ENCODE measurements at places on chromosomes 5 and 9.

DNA sequence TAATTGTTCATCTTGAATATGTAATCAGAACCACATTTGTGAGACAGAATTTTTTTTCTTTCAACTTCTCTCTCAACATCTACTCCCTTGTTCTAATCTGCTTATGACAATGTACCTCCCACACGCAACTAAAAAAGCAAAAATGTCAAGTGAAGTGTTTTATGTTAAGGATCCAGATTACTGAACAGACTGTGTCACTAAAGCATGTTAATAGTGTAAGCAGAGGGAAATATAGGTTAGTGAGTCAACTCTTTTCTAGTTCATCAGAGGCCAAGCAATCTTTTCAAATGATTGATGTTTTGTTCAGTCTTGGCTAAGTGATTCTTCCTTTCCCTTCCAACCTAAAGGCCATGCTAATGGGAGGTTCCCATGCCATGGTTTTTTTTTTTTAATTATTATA, 34.7 kb upstream of the IDNK start:
- DNase-seq: no peak

GRCh38 chr5:3025392-3025791, 273.9 kb upstream of the IRX2 start:
- no peak for DNase-seq

GRCh38 chr5:84487963-84488362, 103.3 kb upstream of the EDIL3 start:
- no peak for DNase-seq

DNA sequence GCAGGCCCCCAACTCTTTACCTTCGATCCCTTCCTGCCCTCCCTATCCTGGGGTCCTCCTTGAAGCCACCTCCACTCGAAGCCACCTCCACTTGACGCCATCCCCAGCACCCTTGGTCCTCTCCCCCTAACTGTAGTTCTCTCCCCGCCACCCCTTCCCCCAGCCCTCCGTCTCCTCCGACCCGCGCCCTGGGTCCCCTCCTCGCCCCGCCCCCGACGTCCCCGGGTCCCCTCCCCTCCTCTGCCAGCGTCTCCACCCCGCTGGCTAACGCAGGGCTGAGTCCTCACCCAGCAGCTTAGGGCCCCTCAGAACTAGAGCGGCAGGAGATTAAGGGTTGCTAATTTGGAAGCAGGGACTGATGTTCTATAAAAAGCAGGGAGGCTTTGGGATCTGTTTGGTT, 30.6 kb upstream of the ANKRD33B start:
- DNase-seq: no peak

- no peak for DNase-seq
These were observed 57.9 kb downstream of the OSTF1 start for GRCh38 chr9:75146229-75146628.

GRCh38 chr5:95988094-95988493, 26.4 kb upstream of the ELL2 start:
- no peak for DNase-seq

DNA sequence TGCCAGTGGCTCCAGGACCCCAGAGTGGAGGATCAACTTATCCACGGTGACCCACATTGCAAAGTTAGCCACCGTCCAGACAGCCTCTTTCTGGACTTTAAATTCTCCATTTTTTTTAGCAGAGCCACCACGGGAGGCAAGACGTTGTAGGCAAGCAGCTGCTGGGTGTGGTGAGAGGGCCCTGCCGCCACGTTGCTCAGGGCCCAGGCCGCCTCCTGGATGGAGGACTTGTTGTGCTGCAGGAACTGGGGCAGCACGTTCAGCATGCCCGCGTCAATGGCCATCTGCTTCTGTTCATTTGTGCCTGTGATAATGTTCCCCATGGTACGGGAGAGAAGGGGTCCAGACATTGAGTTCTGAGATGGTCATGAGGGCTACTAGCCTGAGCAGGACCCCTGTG, 114.3 kb upstream of the POC5 start:
- DNase-seq: no peak

- DNase-seq: no peak
These were observed 143.9 kb upstream of the FBN2 start for GRCh38 chr5:128681764-128682592.

DNA sequence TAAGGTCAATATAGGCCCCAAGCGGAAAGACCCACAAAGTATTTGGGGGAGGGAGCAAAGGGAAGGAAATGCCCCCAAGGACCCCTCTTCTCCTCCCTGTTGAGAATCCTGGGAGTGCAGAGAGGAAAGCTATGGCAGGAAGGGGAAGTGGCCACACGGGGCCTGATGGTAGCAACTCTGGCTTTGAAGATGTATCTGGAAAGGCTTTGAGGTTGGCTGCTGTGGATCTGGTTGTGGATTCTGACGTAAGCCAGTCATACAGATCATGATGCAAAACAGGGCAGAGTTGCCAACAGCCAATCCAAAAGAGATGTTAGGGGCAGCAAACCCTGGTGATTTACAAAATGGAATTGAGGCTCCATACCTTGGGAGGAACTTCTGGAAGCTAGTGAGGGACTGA, 108.8 kb downstream of the PRKACG start:
- no peak for DNase-seq

GRCh38 chr5:11584017-11584416, 320.2 kb downstream of the CTNND2 start:
- DNase-seq: no peak

GRCh38 chr5:10307206-10308148, at the start of gene CMBL:
Gene CMBL, minus strand, starts transcription at chr5:10307902. Its CDS starts 17,140 bp downstream, at chr5:10290762.
- no peak for DNase-seq

DNA sequence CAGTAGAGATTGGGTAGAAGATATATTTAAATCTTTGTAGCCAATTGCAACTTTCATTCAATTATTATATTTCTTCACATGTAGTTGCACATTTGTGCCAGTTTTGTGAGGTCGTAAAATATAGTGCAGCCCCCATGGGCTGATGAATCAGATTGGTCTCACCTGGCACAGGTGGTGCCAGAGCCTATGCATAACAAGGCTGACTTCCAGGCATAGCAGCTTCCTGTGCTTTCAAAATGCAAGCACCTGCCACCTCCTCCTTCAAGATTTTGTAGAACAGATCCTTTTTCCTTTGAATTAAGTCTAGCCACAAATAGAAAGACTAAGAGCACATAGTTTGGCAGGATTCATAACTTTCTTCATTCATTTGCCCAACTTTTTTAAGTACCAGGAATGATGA, 87.1 kb downstream of the STARD4 start:
- no peak for DNase-seq

- no peak for DNase-seq
These were observed 774.5 kb downstream of the TLR4 start for GRCh38 chr9:118478752-118479151.

DNA sequence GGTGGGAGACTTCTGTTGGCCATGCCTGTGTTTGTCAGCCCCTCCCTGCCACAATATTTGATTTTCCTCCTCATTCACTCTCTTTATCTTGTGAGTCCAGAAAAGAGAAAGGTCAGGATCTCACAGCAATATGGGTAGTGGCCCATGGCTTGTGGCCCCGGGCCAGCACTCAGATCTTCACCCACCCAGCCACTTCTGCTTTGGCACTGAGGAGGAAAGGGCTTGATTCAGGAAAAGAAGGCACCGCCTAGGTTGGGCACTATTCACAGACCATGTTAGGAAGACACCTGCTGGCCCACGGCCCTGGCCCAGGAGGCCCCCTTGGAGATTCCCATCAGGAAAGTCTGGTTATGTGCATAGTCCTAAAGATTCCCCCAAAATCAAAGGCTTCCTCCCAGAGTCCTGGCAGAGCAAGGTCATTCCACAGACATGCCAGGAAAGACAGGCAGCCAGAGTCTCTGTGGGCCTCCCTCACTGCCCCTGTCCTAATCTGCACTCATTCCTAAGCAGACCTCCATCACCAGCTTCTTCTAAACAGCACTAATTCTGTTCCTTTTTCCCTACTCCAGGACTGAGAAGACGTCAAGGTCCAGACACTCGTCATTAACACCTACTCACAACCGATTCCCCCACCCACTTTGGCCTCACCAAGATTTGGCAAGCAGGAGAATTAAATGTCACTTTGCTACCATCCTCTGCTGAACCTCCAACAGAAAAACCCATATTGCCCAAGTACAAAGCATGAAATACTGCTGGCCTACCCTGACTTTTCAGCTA, 179.3 kb downstream of the DEPDC1B start:
- no peak for DNase-seq

- DNase-seq: no peak
These were observed 295.5 kb downstream of the DTWD2 start for GRCh38 chr5:118692811-118693342.

GRCh38 chr5:146921225-146921624, 42.7 kb upstream of the PPP2R2B start:
- DNase-seq: no peak

DNA sequence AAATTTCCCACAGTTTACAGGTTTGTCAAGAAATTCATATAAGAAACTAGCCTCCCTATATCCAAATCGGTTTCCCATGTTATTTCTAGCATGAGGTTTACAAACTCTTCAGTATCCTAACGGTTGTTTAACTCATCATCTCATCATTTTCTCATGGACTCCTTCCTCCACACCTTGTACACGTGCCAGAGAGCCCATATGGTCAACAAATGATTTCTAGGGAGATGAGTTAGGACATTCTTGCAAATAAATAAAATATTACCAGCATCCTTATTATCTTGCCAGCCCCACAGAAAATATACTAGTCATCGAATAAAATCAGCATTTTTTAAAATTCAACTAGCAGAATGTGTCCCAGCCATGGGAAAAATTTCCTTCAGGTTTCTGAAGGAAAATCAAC, 285.2 kb downstream of the EBF1 start:
- DNase-seq: no peak
